Kidney glomerular epithelial cell (primary cell): ENCODE measurements at places on chromosomes 13 and 19.

DNA sequence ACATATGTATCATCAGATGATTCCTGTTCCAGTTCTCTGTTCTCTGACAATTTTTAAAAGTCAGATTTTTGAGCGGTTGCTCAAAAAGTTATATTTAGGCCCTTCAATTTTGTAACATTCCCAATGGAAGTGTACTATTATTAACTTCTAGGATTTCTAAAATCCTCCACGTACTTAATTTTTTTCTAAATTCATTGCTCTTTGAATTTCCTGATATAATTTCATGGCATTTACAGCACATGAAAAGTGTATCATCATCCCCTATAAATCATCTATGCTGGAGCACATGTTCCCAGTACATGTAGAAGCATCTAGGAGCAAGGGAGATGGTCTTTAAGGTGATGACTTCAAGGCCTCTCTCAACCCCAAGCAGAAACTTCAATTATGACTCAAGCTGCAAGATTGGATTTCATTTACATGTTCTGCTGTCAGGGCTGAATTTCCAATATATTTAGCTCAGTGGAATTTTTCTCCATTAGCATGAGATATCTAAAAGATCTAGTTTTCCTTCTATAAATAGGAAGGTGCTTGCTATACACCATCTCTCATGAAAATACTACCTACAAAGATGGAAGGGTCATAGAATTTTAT, 392.8 kb upstream of the MIR17HG start:
- no peak for DNase-seq

GRCh38 chr13:20411638-20412342, 113.9 kb downstream of the CRYL1 start:
- no peak for DNase-seq

GRCh38 chr19:32475141-32476031, 69.8 kb downstream of the DPY19L3 start:
- no peak for DNase-seq

DNA sequence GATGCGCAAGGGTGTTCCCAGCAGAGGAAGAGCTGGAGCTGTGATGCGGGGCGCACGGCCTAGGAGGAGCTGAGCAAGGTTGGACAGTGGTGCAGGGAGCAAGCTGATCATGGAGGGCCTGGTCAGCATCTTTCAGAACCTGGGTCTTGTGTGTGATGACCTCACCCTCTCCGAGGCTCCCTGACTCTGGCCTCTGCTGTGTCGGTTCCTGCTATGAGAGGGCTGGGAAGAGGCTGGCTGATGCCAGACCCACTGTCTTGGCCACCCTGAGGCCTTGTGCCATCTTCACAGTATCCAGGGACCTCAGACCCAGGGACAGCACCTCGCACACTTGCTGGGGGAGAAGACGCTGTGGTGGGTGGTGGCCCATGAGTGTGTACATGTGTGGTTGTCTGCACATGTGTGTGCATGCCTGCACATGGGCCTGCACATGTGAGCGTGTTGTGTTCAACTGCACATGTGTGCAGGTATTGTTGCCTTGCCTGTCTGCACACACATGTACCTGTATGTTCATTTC, 16.5 kb upstream of the C13orf46 start:
- no peak for DNase-seq

- no peak for DNase-seq
Measured at GRCh38 chr19:34481861-34482379, 362 bp downstream of the WTIP start.

DNA sequence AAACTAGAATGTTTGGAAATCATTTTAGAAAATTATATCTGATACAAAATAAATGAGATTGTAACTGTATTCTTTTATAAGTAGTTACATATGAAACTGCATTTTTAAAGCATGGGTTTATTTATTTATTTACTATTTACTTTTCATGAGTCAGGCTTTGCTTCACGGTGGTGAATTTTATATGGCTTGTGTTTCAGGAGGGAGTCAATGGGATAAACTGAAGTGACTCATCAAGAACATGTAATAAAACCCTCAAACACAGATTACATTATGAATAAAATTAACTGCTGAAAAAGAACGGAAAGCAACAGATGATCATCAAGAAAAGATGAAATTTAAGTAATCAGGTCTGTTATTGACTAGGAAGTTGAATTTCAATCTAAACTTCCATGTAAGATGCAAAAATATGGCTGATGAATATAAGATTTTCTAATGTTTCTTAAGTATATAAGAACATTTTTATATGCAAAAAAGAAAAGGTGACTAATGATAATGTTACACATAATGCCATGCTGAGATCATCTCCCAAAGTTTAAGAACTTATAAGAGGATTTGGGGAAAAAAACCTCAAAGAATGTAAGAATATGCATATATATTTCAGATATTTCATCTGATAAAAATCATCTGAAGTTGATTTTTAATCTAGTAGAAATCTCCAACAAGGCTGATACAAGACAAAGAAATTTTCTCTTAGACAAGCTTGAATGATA, 383.6 kb downstream of the SLITRK1 start:
- peak; percentile 39 for DNase-seq

DNA sequence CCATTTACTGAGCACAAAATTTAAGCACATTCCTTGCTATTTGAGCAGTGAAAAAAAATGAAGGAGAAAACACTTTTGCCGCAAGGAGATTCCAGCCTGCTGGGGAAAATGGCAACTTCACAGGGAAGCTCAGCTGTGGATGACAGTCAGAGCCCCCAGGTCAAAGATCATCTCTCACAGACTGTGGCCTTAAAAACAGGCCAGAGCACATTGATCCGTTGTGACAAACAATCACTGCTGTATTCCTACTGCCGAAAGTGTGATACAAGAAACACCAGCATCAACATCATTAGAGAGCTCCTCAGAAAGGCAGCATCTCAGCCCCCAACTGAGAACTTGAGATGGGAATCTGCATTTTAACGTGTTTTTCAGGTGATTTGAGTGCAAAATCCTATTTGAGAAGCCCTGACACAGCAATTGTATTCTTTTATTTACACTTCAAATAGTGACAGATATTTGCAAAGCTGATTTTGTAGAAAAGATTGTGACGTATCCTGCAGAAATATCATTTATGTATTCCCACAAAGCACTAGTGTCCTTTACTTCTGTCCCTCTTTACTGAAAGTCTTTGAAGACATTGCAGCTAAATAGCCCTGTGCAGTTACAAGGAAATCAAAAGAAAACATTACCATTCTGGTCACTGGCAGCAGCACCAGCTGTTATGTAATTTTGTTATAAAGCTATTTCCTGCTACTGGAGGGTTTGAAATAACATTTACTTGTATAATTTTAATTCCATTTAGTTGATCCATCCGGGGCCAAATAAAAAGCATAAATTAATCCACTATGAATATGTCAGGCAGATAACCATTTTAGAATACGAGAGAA, 652.0 kb downstream of the LIG4 start:
- no peak for DNase-seq

DNA sequence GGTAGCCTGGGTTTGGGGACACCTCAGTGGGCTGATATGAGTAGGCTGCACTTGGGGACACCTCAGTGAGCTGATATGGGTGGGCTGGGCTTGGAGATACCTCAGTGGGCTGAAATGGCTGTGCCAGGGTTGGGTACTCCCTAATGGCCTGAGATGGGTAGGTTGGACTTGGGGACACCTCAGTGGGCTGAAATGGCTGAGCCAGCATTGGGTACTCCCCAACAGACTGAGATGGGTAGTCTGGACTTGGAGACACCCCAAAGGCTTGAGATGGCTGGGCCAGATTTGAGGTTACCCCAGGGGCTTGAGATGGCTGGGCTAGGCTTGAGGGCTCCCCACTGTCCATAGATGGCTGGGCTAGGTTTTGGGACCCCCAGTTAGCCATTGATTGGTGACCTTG, 12.1 kb downstream of the IQCN start:
- no peak for DNase-seq

DNA sequence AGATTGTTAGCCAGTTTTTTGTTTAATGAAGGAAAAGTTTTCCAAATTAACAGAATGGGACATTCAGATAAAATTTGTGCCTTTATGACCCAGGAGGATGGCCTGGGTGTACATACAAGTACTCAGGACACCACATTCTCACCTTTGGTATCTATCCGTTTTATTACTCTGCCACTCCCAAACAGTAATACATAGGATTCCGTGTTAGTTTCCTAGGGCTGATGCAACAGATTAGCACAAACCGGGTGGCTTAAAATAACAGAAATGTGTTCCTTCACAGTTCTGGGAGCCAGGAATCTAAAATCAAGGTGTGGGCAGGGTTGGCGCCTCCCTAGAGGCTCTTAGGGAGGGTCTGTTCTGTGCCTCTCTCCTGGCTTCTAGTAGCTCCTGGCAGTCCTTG, 129.9 kb downstream of the GGACT start:
- no peak for DNase-seq

GRCh38 chr19:32373585-32374295, 28.3 kb downstream of the ZNF507 start:
- peak; percentile 99 for DNase-seq

GRCh38 chr13:69264362-69265334, 843.0 kb upstream of the ATXN8OS start:
- no peak for DNase-seq

- no peak for DNase-seq
Measured at GRCh38 chr19:2337329-2337707, 8.8 kb downstream of the SPPL2B start.

DNA sequence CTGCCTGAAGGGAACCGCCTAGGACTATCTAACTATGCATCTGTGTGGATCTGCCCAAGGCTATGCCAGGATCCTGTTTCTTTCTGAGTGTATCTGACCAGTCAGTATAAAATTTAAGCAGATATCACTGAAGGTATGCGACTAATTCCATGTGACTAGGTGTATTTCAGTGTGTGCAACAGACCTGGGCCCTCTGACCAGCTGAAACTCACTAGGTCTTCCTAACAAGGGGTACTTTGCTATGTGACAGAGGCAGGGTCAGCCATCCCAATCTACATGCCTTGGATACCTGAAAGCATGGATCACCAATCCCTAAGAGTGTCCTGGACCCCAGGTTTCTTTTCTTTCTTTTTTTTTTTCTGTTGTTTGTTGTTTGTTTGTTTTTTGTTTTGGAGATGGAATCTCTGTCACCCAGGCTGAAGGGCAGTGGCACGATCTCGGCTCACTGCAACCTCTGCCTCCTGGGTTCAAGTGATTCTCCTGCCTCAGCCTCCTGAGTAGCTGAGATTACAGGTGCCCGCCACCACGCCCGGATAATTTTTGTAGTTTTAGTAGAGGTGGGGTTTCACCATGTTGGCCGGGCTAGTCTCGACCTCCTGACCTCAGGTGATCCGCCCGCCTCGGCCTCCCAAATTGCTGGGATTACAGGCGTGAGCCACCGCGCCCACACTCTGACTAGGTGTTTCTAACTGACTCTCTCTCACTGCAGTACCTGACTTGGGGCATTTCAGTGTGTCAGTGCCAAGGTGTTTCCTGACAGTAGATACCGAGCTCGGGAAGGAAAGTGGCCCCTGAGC, 43.5 kb downstream of the FCGBP start:
- no peak for DNase-seq

DNA sequence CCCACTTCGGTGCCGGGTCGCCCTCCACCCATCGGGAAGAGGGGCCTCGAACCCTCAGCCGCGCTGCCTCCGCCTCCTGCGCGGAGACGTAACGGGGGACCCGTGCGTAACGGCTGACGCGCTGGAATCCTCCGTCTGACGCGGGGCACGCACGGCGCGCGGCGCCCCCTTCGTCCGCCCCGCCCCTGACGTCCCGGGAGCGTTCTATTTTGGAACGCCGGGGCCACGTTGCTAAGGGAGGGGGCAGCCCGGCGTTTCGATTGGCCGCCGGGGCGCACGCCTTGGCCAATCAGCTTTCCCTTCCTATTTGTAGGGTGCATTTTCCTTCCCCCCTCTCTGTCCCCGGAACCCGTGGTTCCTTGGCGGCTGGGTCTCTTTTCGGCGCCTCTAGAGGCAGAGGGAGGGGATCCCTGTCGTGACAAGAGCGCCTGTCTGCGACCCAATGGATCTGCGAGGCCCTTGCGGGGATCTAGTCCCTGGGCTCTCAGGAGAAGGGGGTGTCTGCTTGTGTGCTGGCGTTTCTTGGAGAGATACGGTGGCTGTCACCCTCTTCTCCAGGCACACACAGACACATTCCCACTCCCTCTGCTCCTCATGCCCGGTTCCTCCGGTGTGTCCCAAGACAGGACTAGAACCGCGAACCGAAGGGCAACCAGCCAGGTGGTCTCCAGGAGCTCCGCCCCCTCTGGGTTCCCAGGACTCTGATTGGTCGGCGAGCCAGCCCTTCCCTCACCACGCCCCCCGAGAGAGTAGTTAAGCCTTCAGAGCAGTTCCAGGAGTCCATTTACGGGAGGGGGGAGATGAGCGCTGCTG, 1.5 kb downstream of the FOSB start:
- DNase-seq: peak; percentile 84

GRCh38 chr19:48321622-48322591, 3.4 kb upstream of the EMP3 start:
- DNase-seq: peak; percentile 90
